ENCODE measurements at places on chromosomes 7 and 10. TPM values are rescaled to one million over a fixed set of nuclear protein-coding genes. Genes with fewer than 3 reads are reported as not detected.
A peak's percentile ranks its signal among the peaks of the same experiment; 100 is the strongest.

The ELN gene
- 11.1 TPM for polyA plus RNA-seq

GRCh38 chr7:41007351-41007751, 695.5 kb downstream of the INHBA start:
- no peak for DNase-seq

- peak; percentile 64 for DNase-seq
These were observed 94.2 kb downstream of the NKX6-2 start for GRCh38 chr10:132691711-132692153.

DNA sequence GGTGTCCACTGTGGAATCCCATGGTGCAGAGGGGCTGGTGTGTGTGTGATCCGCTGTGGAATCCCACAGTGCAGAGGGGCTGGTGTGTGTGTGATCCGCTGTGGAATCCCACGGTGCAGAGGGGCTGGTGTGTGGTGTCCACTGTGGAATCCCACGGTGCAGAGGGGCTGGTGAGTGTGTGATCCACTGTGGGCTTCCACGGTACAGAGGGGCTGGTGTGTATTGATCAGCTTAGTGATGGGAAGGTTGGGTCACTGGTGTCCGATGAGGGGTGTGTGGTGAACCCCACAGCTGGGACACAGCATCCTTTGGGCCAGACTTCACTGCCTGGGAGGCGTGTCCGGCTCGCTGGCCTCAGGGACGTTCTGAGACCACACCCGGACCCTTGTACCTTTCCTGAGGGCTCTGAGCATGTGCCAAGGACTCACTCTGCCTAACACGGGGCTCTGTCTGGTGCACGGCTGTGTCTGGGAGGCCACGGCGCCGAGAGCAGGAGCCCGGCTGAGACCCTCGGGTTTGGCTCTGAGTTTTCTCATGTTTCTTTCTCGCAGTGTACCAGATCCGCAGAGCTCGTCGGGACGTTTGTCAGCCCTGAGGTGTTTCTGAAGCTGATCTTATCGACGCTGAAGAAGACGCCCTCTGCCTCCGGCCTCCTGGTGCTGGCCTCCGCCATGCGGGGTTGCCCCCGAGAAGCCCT, 29.3 kb upstream of the PRKAR1B start:
- DNase-seq = peak; percentile 59

DNA sequence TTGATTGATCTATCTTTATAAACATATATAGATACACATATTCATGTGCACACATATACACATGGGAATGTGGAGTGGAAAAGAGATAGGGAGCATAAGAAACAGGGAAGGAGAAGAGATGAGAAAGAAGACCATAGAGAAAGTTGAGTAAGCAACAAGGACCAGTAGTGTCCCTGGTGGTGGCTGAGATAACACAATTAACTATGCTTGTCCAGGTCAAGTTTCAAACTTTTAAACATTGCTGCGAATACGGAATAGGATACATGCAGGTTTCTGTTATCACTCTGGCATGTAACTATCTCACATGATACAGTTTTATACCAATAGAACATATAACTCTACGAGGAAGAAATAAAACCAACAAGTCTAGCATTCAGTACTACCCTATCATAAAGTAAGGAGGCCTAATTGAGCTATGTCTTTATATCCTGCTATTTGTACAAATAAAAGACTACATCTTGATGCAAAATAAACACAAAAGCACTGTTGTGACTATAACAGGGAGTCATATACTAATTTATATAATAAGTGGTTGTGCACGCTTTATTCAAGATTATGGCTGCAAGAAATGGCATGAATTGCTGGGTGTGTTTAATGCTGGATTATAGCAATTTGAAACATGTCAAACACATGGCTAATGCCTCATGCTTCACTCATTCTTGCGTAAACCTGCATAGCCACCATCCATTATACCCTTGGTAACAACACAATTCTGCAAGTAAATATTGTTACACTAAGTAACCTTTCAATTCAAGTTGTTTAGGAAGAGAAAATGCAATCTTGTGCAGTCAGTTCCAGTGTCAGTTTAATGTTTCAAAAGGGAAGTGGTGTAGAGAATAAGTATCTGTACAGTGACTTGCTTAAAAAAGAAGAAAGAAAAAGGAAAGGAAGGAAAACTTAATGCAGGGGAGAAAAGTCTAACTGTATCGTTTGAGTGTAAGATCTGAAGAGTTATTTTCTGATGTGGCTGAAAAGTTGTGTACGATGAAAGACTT, 8.2 kb downstream of the FOXP2 start:
- no peak for DNase-seq

DNA sequence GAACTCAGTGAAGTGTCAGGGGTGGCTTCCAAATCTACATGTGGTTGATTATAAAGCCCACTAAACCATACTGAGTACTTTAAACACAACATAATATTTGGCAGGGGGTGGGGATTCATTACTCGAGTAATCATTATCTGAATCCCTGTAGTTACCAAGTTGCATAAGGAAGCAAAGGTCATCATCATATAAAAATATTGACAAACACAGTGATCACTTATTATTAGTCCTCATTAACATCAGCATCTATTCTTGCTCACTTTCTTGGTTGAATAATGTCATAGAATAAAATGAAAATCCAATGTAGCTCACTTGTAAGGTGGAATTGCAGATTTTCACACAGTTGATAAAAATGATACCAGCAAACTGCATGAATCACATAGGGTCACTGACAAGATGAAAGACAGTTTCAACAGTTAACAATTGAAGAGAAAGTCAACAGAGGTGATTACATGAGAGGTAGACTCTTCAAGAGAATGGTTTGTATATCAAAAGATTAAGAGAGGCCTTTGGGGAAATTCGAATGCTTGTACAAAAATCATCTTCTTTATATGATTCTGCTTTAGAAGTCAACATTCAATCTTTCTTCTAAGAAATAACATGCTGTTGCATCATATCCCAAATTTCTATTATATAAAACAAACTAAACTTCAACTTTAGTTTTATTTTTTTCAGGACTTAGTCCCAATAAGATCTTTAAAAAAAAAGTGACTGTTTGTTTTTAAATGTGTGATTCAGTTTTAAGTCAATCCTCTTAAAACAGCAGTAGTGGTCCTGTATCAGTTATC, 185.5 kb upstream of the KLF14 start:
- DNase-seq = no peak

DNA sequence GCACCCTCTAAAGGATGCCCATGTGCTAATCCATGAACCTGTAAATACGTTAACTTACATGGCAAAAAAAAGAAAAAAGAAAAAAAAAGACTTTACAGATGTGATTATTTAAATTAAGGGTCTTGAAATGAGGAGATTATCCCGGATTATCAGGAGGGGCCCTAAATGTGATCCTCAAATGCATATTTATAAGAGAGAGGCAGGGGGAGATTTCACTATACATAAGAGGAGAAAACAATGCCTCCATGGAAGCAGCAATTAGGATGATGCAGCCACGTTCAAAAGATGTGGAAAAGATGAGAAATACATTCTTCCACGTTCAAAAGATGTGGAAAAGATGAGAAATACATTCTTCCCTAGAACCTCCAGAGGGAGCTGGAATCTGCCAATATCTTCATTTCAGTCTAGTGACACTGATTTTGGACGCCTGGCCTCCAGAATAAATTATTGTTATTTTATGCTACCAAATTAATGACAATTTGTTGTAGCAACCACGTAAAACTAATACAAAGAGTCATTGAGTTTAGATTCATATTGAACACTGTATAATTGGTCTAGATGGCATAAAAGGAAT, 328.4 kb upstream of the GNAI1 start:
- no peak for DNase-seq

DNA sequence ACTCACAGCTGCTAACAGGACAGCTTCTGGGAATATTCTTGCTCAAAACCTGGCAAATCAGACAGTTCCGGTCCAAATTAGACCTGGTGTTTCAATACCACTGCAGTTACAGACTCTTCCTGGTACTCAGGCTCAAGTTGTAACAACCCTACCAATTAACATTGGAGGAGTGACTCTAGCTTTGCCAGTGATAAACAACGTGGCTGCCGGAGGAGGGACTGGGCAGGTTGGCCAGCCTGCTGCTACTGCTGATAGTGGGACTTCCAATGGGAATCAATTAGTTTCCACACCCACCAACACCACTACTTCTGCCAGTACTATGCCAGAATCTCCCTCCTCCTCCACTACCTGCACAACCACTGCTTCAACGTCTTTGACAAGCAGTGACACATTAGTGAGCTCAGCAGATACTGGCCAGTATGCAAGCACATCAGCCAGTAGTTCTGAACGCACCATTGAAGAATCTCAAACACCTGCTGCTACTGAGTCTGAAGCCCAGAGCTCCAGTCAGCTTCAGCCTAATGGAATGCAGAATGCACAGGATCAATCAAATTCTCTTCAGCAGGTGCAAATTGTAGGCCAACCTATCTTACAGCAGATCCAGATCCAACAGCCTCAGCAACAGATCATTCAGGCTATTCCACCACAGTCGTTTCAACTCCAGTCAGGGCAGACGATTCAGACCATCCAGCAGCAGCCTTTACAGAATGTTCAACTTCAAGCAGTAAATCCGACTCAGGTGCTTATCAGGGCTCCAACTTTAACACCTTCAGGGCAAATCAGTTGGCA, 2.1 kb downstream of the SP4 start:
- no peak for DNase-seq

DNA sequence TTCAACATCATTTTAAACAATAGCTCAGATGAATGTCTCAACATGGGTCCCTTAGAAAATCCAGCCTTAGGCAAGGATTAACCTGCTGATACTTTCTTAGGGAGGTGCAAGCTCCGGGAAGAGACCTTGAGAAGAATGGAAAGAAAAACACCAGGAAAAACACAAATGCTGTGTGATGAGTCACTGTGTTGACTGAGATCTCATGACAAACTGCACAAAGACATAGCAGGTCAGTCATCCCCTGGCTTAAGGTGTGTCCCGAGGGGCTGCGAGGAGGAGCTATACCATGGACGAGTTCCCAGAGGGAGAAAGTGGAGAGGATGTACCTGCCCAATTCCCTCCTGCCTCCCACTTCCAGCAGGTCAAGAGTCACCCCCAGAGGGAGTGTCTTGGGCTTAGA, 98.0 kb downstream of the TEX36 start:
- DNase-seq = no peak

The BAG3 gene
- polyA plus RNA-seq = 3.5 TPM

GRCh38 chr7:138064856-138065357, 11.4 kb upstream of the AKR1D1 start:
- no peak for DNase-seq

The HOGA1 gene
- 0.15 TPM for polyA plus RNA-seq

- DNase-seq = no peak
These were observed 69.4 kb downstream of the GOLGA7B start for GRCh38 chr10:97919012-97919411.

DNA sequence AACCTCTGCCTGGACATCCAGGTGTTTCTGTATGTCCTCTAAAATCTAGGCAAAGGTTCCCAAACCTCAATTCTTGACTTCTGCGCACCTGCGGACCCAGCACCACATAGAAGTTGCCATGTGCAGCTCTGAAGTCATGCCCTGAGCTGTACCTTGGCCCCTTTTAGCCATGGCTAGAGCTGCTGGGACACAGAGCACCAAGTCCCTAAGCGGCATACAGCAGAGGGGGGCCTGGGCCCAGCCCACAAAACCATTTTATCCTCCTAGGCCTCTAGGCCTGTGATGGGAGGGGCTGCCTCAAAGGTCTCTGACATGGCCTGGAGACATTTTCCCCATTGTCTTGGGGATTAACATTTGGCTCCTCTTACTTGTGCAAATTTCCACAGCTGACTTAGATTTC, 14.6 kb downstream of the TMEM243 start:
- no peak for DNase-seq

The GPR15LG gene
- polyA plus RNA-seq = 0.16 TPM

The DYNC1I1 gene
- 0.29 TPM for polyA plus RNA-seq

The A1CF gene
- under 0.01 TPM for polyA plus RNA-seq

The PHKG1 gene
- 1.2 TPM for polyA plus RNA-seq

DNA sequence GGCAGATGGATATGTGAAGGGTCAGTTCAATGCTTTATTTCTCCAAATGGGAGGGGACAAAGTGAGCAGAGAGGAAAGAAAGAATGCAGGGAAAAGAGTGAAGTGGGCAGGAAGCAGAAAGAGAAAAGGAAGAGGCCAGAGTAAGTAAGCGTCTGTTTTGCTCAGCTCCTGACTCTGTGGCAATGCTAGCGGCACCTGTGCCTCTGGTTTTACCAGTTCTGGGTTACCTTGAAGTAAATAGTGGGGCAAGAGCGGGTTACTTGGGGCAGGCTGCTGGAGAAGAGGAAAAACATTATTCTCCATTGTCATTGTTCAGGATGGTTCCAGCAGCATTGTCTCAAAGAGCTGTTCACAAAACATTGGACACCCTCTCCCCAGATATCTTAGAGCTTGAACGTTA, 1.9 kb downstream of the TAS2R40 start:
- DNase-seq = no peak

The CPEB3 gene
- 1.0 TPM for polyA plus RNA-seq

DNA sequence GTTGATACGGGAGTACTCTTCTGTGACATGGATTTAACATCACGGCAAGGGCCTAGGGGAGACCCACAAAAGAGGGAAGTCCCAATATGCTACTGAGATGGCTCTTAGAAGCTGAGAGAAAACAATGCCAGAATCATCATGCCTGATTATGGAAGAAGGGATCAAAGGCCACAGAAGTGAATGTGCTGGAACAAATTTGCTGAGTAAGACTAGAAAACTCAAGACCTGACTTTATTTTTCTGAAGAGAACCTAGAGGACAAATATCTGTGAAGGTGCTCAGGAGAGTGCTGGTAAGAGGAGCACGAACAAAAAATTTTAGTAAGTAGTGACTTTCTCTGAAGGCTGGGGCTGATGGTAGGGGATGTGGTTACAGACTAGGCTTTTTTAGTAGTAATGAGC, 277.0 kb downstream of the ZEB1 start:
- no peak for DNase-seq

GRCh38 chr7:4711093-4711492, 29.0 kb downstream of the FOXK1 start:
- no peak for DNase-seq

The FAM53B gene
- 13.3 TPM for polyA plus RNA-seq

The ATP6V0A4 gene
- polyA plus RNA-seq = not detected

- no peak for DNase-seq
These were observed 1.3 kb downstream of the TFR2 start for GRCh38 chr7:100639995-100640516.

DNA sequence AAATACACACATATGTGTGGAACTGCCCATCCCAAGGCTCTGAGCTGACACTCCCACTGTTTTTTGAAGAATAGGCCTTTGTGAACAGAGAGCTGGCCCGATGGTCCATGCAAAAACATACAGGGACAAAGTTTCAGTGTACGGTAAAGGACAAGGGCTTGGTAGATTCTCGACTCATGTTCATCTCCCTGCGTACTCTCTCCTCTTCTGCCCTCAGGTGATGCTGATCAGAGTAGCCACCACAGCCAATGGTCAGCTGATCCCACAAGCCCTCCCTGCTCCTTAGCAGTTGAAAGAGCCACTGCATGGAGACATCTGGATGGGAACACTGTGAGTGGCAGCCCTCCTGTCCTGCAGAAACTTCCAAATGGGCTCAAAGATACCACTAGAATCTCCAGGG, 23.1 kb upstream of the C10orf71 start:
- no peak for DNase-seq

The STX1A gene
- polyA plus RNA-seq = 1.8 TPM

The GARIN1A gene
- polyA plus RNA-seq = 1.5 TPM

The FGFBP3 gene
- 0.79 TPM for polyA plus RNA-seq

The FBH1 gene
- polyA plus RNA-seq = 47.8 TPM

All from spleen (tissue), 13 donors.